ENCODE measurements at places on chromosomes 13 and 19.

DNA sequence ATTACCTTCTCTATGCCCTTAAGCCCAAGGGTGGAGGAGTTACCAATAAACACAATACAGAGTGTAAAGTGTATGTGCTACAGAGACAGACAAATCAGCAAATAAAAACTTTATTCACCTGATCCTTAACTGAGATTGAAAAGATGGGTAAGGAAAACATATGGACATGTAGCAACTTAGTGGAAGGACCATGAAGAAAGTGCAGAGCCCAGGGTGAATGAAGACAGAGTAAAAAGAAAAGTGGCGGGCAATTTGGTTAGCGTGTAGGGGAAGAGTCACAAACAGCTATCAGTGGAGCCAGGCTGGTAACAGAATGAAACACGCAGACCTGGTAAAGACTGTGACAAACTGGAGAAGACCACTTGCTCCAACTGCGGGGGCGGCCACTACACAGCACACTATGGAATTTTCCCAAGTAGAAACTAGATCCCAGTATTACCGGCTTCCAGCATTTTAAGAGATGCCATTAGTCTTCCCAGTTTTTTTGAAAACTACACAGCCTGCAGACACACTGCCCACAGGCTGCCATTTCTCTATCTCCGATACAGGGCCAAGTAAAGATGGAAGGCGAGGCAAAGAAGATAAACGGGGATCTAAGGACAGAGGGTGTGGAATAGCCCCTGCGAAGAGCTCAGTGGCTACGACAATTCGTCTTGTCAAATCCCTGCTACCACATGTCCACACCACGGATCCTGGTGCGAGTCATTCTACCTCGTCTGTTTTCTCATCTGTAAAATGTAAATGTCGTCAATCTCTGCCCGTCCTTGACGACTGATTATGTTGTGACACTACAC lies 1.2 kb downstream of the UQCRFS1 start:
- no peak for DNase-seq

DNA sequence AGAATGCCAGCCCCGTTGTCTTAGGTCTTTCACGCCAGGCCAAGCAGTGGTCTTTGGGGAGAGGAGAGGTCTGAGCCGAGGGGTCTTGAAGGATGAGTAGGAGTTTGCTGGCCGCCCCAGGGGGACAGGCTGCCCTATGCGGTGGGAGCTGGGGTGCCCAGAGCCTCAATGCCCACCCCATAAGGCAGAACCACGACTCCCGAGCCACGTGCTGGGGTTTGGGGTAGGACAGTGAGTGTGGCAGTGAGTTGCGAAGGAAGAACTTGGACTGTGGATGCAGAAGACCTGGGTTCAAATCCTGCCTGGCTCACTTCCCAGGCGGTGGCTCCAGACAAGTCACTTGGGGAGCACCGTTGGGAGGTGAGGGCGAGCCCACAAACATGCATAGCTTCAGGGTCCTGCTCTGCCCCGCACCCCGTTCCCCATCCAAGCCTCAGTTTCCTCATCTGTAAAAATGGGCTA lies 5.5 kb downstream of the RAB11B start:
- DNase-seq = no peak

DNA sequence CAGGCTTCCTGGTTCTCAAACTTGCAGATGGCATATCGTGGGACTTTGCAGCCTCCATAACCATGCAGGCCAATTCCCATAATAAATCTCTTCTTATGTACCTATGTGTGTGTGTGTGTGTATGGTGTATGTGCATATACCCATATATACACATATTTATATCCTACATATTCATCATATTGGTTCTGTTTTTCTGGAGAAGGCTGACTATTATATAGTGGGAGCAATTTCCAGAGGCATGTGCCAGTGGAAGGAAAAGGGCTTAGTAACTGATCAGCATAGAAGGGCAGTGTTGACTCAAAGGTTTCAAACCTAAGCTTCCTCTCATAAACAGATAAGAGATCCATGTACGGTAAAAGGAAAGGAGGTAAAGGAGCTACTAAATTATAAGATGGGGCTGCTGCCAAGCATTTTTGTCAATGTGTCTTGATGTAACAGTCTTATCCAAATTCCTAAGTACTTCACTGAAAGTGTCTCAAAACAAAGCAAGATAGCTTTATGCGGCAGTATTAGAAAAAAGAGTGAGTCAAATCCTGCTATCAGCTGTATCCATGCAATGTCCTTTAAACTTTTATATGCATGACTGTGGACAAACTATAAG lies 432.1 kb downstream of the TBC1D4 start:
- no peak for DNase-seq

DNA sequence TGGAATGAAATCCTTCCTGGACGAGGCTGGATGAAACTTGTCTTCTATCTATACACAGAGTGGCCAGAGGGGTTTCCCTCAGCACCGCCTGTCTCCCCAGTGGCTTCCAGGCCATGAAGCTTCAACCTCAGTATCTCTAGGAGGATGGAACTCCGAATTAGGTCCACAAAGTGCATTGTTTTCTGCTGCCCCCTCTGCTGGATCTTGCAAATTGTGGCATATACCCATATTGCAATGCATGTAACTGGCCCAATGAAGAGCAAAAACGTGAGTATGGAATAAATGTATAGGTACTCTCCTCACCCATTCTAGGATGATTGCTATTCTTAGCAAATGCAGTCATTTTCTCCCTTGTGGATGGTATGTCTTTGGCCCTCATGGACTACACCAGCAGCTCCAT lies 14.7 kb upstream of the LILRB4 start:
- DNase-seq = no peak

GRCh38 chr19:28862238-28862637 lies 350.7 kb downstream of the UQCRFS1 start:
- DNase-seq = no peak

DNA sequence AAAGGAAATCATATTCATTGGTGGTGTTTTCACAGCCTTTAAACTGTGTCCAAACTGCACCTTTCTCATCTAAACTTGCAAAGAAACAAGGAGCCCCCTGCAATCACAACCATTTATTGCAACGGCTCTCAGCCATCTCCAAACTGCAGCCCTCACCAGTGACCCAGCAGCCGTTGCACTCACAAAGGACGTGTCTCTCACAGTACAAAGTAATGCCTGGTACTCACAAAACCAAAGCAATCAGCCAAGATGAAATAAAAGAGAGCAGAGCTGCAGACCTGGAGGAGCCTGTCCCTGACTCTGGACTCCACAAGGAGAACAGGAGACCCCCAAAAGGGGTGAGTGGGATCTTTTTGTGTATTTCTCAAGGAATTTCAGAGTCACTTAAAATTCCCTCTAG lies 20.2 kb upstream of the CEACAM21 start:
- no peak for DNase-seq

DNA sequence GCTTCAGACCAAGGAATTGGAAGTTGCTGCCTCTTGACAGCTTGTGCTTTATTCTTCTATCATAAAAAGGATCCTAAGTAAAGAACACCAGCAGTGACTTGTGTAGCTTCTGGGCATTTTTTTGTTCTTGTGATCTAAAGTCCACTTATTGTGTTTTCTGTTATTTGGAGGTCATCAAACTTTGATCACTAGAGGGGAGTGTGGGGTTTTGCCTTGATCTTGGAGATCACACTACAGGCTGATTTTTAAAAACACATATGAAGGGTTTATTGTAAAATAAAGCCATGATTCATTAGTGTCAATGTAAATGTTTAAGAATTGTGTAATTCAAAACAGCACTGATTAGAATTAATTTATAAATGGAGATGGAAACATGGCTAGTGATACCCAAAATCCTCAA lies 328.7 kb upstream of the EDNRB start:
- no peak for DNase-seq

GRCh38 chr19:38583219-38583984 lies 34.4 kb downstream of the MAP4K1 start:
- DNase-seq = no peak

- no peak for DNase-seq
Measured at GRCh38 chr19:9981406-9982260, 28.7 kb downstream of the COL5A3 start.
